Forelimb muscle (tissue), 1 donor: ENCODE measurements at places on chromosomes 16 and 17. TPM values are rescaled to one million over a fixed set of nuclear protein-coding genes. Genes with fewer than 3 reads are reported as not detected.

The EVPL gene
- 0.20 TPM for polyA plus RNA-seq

The CLEC16A gene
- polyA plus RNA-seq, result 14.5 TPM

The RPS15A gene
- 1,688 TPM for polyA plus RNA-seq

The ARHGDIG gene
- 0.82 TPM for polyA plus RNA-seq

The PSME3 gene
- polyA plus RNA-seq, result 45.7 TPM

The PRDM7 gene
- not detected for polyA plus RNA-seq
